CD4-positive, alpha-beta T cell (primary cell): ENCODE measurements at places on chromosomes 2 and 18. TPM values are rescaled to one million over a fixed set of nuclear protein-coding genes. Genes with fewer than 3 reads are reported as not detected.

GRCh38 chr2:57376985-57377384, 669.6 kb upstream of the VRK2 start:
- no peak for DNase-seq
- no peak overlapping the region for H3K4me3 ChIP-seq
- H3K4me1 ChIP-seq, result no peaks in the 10 kb centered on the region
- no peaks in the 10 kb centered on the region for H3K36me3 ChIP-seq
- H3K27ac ChIP-seq, result no peak overlapping the region

DNA sequence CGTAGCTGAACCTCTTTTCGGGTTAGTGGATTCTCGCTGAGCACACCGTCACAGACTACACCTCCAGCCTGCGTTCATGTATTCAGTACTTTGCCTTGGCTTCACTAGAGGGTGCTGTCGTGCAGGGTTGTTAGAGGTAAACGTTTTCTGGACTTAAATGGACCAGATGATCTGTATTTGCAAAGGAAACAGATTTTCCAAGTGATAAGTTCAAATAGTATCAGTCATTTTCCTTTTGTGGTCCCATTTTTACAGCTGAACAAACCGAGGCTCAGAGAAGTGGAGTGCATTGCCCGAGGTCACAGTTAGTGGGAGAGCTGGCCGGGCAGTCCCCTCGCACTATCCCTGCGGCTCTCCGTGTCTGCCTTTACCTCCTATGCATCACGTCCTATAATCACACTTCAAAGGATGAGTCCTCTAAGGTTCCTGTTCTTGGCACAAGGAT, 125.9 kb downstream of the MAP4K4 start:
- peak; percentile 68 for DNase-seq
- peaks cover 22% of the 10 kb centered on the region for H3K36me3 ChIP-seq
- no peak overlapping the region for H3K4me3 ChIP-seq

DNA sequence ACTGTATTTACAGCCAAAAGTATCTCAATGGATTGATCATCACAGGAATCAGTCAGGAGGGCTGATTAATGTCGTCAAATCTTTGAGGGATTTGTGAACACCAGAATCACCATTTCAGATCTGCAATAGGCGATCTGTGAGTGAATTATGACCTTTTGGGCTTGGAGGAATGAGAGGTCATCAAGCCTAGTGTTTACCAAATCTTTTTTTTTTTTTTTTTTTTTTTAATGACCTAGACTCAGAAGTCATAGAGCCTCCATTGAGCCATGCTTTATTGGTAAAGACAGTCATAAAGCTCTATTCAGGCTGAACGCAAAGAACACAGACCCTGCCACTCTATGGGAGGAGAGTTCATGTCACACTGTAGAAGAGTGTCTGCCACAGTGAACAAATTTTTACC, 97.7 kb downstream of the SOCS6 start:
- H3K27ac ChIP-seq, result no peak overlapping the region
- H3K4me1 ChIP-seq, result no peaks in the 10 kb centered on the region
- DNase-seq, result no peak
- H3K36me3 ChIP-seq, result no peaks in the 10 kb centered on the region

GRCh38 chr18:74857901-74858300, 260.2 kb downstream of the ZNF407 start:
- no peak for DNase-seq
- H3K27me3 ChIP-seq, result no peaks in the 10 kb centered on the region
- H3K4me1 ChIP-seq, result no peaks in the 10 kb centered on the region
- no peaks in the 10 kb centered on the region for H3K36me3 ChIP-seq
- H3K27ac ChIP-seq, result no peak overlapping the region

GRCh38 chr2:45851111-45851510, 199.6 kb downstream of the PRKCE start:
- H3K27ac ChIP-seq, result no peak overlapping the region
- H3K4me1 ChIP-seq, result no peaks in the 10 kb centered on the region
- H3K4me3 ChIP-seq, result no peak overlapping the region
- H3K27me3 ChIP-seq, result no peaks in the 10 kb centered on the region

GRCh38 chr2:63819765-63820717, 21.7 kb upstream of the UGP2 start:
- H3K36me3 ChIP-seq, result no peaks in the 10 kb centered on the region
- DNase-seq, result no peak
- H3K4me1 ChIP-seq, result no peaks in the 10 kb centered on the region
- H3K4me3 ChIP-seq, result no peak overlapping the region
- no peak overlapping the region for H3K27ac ChIP-seq

- no peak for DNase-seq
- no peaks in the 10 kb centered on the region for H3K36me3 ChIP-seq
- peak overlapping the region; percentile 31 for H3K27ac ChIP-seq
- peaks cover 52% of the 10 kb centered on the region for H3K4me1 ChIP-seq
- H3K27me3 ChIP-seq, result no peaks in the 10 kb centered on the region
Observed at GRCh38 chr18:23972453-23972852, 42.1 kb upstream of the TTC39C start.

DNA sequence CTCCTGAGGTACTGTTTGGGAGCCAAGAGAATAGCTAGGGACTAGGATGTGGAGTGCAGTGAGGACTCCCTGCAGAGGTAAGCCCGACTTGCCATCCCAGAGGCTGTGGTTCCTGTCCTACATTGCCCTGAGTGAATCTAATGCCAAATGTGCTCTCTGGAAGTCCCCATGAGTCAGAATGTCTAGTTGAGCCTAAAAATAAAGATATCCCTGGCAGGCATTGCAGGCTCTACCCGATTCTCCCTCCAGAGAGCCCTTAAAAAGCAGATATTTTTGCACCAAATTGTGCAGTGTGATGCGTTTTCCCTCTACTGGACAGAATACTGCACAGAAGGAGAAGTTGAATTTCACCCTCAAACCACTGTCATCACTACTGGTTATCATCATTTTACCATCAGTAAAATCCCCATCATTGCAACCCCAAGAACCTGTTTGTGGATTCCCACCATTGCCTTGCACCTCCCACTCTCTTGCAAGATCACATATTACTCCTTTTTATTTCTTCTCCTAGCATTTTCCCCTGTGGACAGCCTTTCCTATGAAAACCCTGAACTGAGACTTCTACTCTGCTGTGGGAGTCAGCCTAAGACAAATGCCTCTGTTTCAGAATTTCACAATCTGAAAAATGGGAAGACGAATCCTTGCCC, 98.0 kb downstream of the MARCHF4 start:
- H3K27ac ChIP-seq, result no peak overlapping the region
- H3K4me3 ChIP-seq, result no peak overlapping the region
- no peaks in the 10 kb centered on the region for H3K27me3 ChIP-seq
- H3K36me3 ChIP-seq, result no peaks in the 10 kb centered on the region
- H3K4me1 ChIP-seq, result no peaks in the 10 kb centered on the region

- DNase-seq, result no peak
- H3K4me3 ChIP-seq, result no peak overlapping the region
- H3K27me3 ChIP-seq, result no peaks in the 10 kb centered on the region
Observed at GRCh38 chr2:118133916-118134315, 45.6 kb downstream of the INSIG2 start.

ARMC9 gene
- 0.16 TPM for total RNA-seq

ABHD1 gene
- total RNA-seq, result 1.0 TPM

SLC14A1 gene
- 5.3 TPM for total RNA-seq
